ENCODE measurements at places on chromosomes 3 and 15.

DNA sequence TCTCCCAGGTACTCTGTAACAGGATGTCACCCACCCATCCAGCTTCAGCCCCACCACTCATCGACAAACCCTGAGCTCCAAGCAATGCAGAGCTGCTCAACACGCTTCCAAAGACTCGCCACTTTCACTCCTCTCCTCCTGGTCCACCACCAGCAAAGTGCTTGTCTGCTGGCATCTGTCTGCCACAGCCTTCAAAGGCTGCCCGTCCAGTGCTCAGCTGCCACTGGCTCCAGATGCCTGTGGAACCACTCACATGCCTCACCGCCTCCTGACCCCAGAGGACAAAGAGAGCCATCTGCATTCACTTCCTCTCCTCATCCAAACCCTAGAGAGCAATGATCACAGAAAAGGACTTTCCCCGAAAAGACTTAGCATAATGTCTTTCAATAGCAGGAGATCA, 109.5 kb upstream of the OCA2 start:
- DNase-seq, result no peak

DNA sequence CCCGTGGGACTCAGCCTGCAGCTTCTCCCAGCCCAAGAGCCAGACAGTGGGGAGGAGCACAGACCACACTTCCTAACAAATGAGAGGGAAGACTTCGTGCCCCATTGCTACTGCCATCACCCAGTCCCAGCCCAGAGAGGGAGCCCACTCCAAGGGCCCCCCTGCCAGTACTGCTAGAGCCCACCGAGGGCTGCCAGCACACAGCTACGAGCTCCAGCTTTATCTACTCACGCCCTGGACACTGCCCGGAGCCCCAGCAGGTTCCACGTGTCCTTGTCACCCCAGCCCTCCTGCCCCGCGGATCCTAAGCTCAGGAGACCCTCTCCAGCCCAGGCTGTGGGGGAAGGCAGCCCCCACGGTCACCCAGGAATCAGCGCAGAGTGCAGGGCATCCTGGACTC, 1.9 kb downstream of the GOLGA8A start:
- DNase-seq, result no peak

GRCh38 chr15:23529891-23530290, 35.6 kb upstream of the MKRN3 start:
- DNase-seq, result no peak

GRCh38 chr3:143538577-143538981, 309.7 kb downstream of the SLC9A9 start:
- no peak for DNase-seq

- DNase-seq, result no peak
Observed at GRCh38 chr15:51083641-51084166, 11.0 kb downstream of the TNFAIP8L3 start.

- no peak for DNase-seq
Observed at GRCh38 chr15:48177383-48177765, 721 bp downstream of the MYEF2 start.

DNA sequence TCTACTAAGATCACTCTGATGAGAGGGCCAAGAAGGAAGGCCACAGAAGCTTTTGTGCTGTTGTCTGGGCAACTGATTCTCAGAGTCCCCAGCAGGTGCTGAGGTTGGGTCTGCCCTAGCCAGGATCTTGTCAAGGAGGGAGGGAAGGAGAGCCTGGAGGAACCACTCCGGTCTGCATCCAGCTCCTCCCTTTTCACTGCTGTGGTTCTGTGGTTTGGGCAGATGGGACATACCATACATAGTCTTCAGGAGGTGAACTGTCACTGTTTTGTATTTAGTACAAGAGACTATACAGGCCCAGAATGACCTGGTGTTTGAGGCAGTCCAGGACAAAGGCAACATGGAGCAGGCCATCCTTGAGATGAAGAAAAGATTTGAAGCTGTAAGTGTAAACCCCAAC, 21.9 kb downstream of the C3orf62 start:
- no peak for DNase-seq

DNA sequence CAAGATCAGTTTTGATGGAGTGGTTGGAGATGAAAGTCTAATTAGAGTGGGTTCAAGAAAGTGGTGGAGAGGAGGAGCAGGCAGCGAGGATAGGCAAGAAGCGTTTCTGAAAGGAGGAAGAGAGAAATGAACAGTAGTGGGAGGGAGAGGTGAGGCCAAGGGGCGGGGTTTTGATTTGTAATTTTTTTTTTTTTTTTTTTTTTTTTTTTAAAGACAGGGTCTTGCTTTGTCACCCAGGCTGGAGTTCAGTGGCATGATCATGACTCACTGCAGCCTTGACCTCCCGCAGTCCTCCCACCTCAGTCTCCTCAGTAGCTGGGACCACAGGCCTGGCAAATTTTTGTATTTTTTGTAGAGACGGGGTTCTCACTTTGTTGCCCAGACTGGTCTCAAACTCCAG, 36.6 kb downstream of the MRAS start:
- DNase-seq, result no peak

DNA sequence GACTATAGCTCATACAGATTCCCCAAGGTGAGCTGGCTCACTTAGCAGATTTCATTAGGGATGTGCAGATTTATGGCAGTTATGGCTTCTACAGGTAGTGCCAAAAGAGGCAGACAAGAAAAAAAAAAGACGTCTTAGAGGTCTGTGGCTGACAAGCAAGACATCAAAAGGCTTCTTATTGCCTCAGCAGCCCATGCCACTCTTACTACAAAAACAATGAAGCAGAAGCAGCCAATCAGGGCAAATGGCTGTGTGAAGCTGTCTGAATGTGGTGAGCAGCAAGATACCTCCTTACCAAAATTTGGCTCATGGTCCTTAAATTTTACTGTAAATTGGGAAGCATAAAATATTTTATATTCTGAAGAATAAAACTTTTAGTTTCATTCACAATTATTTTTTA, 557.5 kb upstream of the GOLIM4 start:
- DNase-seq, result no peak

DNA sequence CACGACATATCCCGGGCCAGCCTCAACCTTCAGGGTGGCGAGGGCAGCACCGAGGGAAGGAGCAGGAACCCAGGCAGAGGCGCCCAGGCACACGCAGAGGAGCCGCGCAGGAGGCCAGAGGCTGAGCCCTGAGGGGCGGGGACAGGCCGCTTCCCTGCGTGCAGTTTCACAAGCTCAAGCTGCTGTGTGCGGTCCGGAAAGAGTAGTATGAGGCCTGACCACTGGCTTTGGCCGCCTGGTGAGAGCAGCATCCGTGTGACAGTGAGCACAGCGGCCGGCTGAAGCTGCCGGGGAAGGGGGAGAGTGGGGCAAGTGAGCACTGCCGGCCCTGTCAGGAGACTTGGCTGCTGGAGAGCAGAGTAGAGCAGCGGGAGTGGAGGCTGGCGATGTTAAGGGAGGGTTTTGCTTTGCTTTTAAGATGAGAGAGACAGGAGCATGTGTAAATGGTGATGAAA, 8.7 kb downstream of the ZDHHC19 start:
- DNase-seq, result no peak

DNA sequence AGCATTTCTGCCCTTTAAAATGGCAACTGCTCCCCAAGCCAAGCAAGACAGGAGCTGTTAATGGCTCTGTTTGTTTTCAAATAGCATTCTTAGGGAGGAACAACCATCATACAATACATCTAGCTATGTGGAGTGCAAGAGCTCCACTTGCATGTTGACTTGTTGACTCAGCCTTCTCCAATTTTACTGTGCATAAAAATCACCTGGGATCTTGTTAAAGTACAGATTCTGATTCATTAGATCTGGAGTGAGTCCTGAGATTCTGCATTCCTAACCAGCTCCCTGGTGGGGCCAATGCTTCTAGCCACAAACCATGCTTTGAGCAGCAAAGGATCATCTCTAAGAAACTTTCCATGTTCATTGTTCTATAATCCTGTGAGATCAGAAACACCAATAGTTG, 171.4 kb downstream of the THRB start:
- DNase-seq, result no peak

DNA sequence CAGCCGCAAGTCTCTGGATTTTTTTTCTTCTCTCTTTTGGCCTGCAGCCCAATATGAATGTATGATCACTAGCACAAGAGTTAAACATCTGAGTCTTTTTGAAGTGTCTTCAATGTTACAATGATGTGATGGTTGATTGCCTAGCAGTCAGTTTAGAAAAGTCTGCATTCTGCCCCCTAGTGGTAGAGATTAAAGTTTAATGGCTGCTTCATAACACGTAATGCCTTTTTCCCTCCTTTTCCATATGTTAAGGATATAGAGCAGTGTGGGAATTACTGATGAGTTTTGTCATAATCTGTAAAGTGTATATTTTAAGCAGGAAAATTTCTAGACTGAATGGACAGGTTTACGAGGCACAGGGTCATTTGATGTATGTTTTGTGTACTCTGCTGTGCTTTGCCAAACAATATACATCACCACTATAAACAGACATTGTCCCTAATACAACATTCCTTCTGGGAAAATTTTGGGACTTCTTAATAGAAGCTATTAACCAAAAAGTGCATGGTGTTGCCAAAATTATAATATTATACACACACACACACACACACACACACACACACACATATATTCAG, 1038.5 kb upstream of the NR2F2 start:
- DNase-seq, result no peak

- no peak for DNase-seq
Observed at GRCh38 chr3:43869491-43869890, 178.8 kb downstream of the ABHD5 start.

DNA sequence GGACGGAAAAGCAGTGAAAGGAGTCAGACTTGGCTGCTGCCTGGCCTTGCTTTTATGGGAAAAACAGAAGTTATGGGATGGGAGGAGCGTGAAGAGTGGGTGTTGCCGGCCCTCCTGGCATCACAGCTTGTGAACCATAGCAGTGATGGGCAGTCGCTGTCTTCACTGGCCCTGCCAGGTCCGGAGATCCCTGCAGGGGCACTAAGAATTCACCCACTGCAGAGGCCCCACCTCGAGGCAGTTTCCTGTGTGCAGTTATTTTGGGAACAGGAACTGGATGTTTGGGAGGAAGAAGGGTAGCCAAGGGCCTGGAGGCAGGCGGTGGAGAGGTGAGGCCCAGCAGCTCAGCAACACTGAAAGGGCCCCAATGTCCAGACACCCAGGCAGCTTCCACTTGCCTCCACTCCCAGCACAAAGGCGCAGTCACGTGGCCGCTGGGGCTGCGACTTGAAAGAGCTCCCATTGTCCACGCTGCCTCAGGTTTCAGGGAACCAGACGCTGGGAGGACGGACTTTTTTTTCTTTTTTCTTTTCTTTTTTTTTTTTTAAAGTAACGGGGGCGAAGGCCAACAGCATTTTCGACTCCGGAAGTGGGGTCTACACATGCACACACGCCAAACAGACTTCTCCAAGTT, 255.6 kb downstream of the ZNF621 start:
- no peak for DNase-seq

- no peak for DNase-seq
Observed at GRCh38 chr3:97510795-97511194, 253.8 kb upstream of the ARL6 start.

DNA sequence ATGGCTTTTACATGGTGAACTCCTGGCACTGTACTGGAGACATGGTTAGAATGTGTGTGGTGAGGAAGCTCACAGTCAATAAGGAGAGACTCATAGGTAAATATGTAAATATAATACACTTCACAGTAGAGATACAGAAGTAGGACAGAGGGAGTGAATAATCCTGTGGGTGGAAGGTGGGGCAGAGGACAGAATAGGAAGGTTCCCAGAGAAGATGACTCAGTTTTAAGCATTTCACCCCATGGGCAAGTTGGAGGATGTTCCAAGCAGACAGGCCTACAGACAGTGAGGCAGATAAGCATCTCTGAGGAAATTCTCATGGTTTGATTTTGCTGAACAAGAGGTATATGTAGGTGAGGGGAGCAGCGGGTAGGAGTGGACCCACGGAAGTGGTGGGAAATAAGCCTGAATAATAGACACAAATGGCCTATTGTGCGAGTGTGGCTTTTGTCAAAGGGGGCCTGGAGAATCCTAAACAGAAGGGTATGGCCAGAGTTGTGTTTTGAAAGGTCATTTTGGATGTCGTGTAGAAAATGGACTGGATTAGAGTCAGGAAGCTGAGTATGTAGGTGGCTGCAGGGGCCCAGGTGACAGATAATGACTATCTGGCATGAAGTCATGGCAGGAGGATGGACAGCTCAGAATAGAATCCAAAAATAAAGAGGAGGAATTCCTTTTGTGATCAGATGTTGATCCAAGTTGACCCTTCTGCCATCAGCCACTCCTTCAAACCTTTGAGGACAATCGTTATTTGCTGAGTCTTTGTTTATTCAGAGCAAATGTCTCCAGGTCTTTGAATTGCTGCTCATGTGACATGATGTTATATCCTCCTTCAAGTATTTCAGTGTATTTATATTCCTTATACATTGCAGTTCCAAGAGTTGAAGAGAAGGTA, 97.3 kb upstream of the THRB start:
- DNase-seq, result no peak

- no peak for DNase-seq
Observed at GRCh38 chr3:69671082-69671952, 67.9 kb upstream of the MITF start.

DNA sequence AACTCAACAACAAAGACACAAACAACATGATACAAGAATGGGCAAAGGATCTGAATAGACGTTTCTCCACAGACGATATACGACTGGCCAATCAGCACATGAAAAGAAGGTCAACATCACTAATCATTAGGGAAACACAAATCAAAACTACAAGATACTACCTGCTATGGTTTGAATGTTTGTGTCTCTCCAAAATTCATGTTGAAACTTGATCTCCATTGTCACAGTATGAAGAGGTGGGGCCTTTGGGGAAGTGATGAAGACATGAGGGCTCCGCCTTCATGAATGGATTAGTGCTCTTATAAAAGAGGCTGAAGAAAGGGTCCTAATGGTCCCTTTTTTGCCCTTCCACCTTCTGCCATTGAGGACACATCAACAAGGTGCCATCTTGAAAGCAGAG, 32.3 kb downstream of the ACAP2 start:
- no peak for DNase-seq

GRCh38 chr15:31062310-31062847, 39.1 kb downstream of the TRPM1 start:
- no peak for DNase-seq

DNA sequence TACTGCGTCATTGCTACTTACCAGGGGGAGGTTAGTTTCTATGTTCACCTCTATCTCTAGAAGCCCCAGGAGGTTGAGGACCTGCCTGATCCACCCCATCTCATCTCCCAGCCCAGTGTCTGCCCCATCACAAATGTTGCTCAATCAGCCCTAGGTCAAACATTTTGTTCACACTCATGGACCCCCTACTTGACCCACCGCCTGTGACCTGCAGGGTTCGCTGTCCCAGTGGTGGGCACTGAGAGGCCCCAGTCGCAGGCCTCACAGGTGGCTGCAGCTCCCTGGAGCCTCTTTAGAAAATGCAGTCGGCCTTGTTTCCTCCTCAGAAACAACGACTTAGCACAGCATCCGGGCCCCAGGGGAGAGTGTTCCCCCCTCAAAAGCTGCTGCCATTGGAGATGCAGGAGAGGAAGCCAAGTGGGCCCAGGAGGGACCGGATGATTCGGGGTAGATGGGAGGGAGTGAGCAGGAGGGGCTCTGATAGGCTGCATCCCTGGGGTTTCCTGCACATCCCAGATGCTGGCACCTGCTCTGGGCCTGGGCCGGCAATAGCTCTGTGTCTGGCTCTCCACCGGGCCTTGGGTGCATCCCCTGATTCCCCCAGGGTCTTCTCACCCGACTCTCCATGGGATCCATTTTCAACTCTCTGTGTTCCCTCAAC, 18.4 kb upstream of the INSYN1 start:
- no peak for DNase-seq

Measured in CD4-positive, alpha-beta T cell treated with Interleukin-6 for 4 hours (primary cell).